Stimulated activated CD4-positive, alpha-beta T cell treated with anti-CD3 and anti-CD28 coated beads, Interleukin-1b, Interleukin-23, amount 100 ng/mL, for 1 hour (primary cell): ENCODE measurements at places on chromosomes 5 and 9.

DNA sequence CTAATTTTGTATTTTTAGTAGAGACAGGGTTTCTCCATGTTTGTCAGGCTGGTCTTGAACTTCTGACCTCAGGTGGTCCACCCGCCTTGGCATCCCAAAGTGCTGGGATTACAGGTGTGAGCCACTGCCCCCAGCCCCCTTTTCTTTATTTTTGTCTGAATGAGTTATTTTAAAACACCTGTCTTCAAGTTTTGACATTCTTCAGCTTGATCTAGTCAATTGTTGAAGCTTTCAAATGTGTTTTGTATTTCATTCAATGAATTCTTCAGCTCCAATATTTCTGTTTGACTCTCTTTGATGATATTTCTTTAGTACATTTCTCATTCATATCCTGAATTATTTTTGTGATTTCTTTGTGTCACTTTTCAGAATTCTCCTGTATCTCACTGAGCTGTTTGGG is 486.2 kb downstream of the DMAC1 start:
- no peak for DNase-seq

DNA sequence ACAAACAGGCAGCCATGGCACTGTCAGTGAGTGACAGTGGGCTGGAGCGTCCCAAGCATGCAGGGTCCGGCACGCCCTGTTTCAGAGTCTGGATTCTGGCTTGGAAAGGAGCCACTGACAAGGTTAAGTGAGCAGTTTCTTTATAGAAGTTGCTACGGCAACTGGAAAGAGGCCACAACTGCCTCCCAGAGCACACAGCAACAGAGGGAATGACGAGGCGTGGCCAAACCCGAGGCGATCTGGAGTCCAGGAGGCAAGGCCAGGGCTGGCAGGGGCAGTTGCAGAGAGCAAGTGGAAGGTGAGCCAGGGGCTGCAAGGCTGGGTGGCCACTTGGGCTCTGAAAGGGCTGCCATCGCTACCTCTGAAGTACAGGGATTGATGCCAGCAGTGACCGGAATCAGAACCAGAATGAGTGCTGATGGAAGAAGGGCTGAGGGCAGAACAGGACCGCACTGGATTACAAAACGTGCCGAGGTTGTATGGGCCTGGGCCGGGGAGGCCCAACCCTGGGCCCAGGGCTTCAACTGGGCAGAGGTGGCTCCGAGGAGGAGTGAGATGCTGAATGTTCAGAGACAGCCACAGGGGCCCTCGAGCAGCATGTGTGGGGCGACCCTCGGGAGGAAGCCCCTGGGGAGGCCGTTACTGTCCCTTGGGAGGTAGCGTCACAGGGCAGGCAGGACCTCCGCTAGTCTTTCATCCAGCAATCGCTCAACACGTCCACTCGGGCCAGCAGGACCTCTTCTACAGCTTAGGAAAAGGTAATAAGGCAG is 4.6 kb downstream of the MRPL41 start:
- DNase-seq = no peak

- no peak for DNase-seq
Measured at GRCh38 chr9:35487081-35487480, 2.8 kb upstream of the RUSC2 start.

- DNase-seq = no peak
Measured at GRCh38 chr5:108546939-108547338, 165.0 kb upstream of the FBXL17 start.

- DNase-seq = no peak
Measured at GRCh38 chr5:140633501-140633900, 526 bp upstream of the CD14 start.

DNA sequence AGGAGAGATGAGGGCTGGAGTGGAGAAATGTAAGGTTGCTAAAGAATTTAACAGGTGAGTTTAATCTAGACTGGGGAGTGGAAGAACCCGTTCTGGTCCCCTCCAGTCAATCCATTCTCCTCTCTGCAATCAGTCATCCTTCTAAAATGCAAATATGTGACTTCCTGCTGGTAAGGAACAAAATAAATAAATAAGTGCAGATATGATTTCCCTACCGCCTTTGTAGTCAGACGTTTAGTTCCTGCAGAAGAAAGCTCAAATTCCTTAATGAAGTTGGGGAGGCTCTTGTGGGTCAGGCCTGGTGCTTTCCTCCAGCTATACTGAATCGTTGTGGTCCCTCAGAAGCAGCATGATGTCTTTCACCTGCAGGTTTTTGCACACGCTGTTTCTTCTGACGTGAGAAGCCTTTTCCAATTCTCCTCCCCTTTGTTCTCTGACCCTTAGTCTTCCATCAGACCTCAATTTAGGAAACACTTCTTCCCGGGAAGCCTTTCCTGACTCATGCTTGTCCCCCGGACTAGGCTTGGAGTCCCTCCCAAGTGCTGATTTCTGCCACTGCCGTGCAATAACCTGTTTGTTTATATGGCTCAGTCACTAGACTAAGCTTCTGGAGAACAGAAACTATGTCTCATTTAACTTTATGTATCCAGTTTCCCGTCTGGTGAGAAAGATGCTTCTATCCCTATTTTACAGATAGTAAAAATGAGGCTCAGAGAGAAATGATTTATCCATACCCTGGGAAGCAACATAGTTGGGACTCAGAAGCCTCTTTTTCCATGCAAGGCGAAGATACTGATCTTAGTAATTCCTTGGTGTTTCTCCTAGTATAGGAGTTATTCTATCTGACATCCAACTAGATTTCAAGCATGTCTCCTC is 1.3 kb downstream of the ATP6V1G1 start:
- no peak for DNase-seq

GRCh38 chr9:121598965-121599871 is 52.2 kb upstream of the DAB2IP start:
- no peak for DNase-seq

- no peak for DNase-seq
Measured at GRCh38 chr9:82273121-82273520, 284.5 kb downstream of the SPATA31D1 start.

DNA sequence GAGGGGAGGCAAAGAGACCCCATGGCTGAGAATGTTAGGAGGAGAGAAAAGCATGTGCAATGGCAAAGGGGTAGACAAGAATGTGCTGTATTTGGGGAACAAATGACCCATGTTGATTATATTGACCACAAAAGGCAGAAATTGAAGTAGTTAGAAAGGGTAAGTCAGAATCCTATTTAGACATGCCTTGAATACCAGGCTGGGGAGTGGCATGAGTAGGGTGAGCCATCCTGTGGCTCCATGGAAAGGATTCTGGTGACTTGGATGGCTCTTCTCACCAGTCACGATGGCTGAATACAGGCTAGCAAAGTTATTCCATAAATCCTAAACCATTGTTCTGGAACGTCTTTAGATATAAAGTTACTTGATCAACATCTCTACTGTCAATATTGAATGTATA is 73.4 kb upstream of the MEF2C start:
- DNase-seq = no peak

DNA sequence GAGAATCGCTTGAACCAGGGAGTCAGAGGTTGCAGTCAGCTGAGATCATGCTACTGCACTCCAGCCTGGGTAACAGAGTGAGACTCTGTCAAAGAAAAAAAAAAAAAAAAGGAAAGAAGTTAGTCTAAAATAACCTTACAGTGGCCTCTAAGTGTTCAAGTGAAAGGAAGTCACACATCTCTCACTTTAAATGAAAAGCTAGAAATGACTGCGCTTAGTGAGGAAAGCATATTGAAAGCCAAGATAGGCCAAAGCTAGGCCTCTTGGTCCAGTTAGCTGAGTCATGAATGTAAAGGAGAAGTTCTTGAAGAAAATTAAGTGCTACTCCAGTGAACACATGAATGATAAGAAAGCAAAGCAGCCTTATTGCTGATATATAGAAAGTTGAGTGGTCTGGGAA is 38.1 kb downstream of the ITGA1 start:
- no peak for DNase-seq

GRCh38 chr5:133670336-133670735 is 58.0 kb upstream of the FSTL4 start:
- DNase-seq = no peak

- no peak for DNase-seq
Measured at GRCh38 chr9:87504938-87505337, 7.3 kb downstream of the DAPK1 start.

- DNase-seq = no peak
Measured at GRCh38 chr5:130652176-130652575, 512.9 kb downstream of the HINT1 start.

GRCh38 chr5:172605466-172605865 is 35.6 kb upstream of the NEURL1B start:
- DNase-seq = no peak

GRCh38 chr9:112028242-112029221 is 131.9 kb downstream of the UGCG start:
- no peak for DNase-seq

GRCh38 chr5:13910201-13910600 is 34.3 kb downstream of the DNAH5 start:
- no peak for DNase-seq
